ENCODE measurements at places on chromosomes 2 and 18. TPM values are rescaled to one million over a fixed set of nuclear protein-coding genes. Genes with fewer than 3 reads are reported as not detected.

DNER gene
- total RNA-seq = 0.09 TPM

ALPI gene
- not detected for total RNA-seq

NCK2 gene
- total RNA-seq = 41.0 TPM

UGT1A4 gene
- not detected for total RNA-seq

TWIST2 gene
- total RNA-seq = 1.6 TPM

SATB2 gene
- 3.6 TPM for total RNA-seq

UGT1A10 gene
- total RNA-seq = not detected

PLGLB2 gene
- total RNA-seq = 1.3 TPM

CGREF1 gene
- total RNA-seq = 1.2 TPM

CCDC102B gene
- 2.5 TPM for total RNA-seq

VIL1 gene
- not detected for total RNA-seq

LINC00305 gene
- total RNA-seq = not detected

AQP12B gene
- not detected for total RNA-seq

GBX2 gene
- 4.5 TPM for total RNA-seq

CRYGA gene
- not detected for total RNA-seq

SNRNP27 gene
- total RNA-seq = 28.2 TPM

ANKRD53 gene
- total RNA-seq = 0.09 TPM

PRKAG3 gene
- total RNA-seq = not detected

C1QL2 gene
- not detected for total RNA-seq

HOXD11 gene
- total RNA-seq = not detected

DPYSL5 gene
- not detected for total RNA-seq

MROH2A gene
- total RNA-seq = not detected

CD8A gene
- not detected for total RNA-seq

DDX1 gene
- 90.9 TPM for total RNA-seq

RPRM gene
- total RNA-seq = not detected

CDH20 gene
- 2.8 TPM for total RNA-seq

SKA1 gene
- 15.0 TPM for total RNA-seq

Data from endothelial cell of coronary artery (primary cell).